ENCODE measurements at places on chromosomes 13 and 19.

- no peak for DNase-seq
These were observed 20.6 kb upstream of the GTF3A start for GRCh38 chr13:27403727-27404385.

DNA sequence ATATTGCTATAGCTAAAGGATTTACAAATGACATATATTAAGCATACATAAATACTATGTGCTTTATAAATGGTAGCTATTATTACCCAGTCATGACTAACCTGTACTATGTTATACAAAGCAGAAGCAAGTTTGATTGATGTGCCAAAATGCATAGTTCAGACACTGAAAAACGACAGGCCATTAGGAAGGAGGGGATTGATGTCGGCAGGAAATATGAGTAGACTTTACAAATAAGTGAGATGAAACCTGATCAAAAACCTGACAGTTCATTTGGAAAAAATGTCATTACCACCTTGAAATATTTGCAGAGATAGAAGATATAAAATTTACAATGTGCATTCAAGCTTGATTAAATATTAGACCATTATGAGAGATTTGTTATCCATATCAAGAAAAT lies 38.8 kb upstream of the TPP2 start:
- DNase-seq, result no peak

- no peak for DNase-seq
These were observed 396.9 kb upstream of the SLITRK5 start for GRCh38 chr13:87274209-87274819.

GRCh38 chr13:49409008-49409407 lies 34.9 kb downstream of the CAB39L start:
- no peak for DNase-seq

DNA sequence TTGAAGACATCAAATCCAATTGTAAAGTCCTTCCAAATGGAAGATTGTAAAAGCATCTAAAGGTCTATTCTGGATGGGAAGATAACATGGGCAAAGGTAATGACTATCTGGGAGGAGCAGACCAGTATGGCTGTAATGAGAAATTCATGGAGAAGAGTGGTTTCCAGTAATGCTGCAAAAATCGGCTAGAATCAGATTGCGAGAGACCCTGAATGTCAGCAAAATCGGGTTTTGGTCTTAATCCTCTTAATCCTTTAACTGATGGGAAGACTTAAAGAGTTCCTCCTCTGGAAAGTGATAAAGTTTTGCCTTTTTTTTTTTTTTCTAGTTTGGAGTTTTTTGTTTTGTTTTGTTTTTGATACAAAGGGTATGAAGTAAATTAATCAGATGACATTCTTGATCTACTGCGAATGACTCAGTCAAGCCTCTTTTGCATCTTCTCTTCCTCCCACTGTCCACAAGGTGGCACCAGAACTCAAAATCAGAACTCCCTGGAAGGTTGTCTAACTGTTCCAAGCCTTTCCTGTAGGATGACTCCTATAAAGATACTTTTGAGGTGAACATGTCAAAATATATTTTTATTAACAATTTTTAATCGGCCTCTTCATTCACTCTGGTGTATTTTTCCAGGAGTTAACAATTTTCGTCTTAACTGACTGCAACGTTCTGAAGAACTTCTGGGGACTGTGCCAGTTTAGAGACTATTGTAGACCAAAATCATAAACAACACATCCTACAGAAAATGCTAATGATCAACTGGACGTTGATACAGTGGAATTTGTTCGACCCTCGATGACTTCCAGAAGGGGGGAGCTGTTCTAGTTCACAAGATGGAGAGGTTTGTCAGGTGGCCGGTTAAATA lies 213.3 kb upstream of the MIR17HG start:
- DNase-seq, result no peak

DNA sequence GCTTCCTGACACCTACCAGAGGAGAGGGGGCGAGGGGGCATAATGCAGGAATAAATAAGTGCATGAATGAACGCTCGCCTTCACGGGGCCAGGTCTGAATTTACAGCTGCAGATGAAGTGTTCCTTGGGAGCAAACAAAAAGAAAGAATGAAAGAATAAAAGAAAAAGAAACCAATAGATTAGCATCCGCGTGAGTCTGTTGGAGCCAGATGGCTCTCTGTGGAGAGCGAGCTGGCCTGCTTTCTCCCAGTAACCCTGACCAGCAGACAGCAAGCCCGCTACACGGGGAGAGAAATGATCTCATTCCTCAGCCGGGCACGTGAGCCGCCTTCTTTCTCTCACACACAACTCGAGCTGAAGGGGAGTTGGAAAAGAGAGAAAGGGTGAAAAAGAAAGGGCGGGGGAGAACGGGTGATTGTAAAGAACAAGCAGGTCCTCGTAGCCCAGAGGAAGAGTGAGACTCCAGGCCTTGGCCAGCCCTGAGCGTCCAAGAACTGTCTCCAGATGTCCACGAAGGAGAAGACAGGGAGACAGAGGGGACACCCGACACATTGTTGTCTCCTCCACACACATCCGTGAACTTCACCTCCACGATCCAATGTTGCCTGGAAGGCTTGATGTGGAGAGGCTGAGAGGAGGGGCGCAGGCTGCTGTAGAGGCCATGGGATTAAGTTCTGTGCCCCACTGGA lies 81.4 kb downstream of the RNASEH2B start:
- no peak for DNase-seq

- DNase-seq, result no peak
These were observed 8.7 kb downstream of the MARCHF2 start for GRCh38 chr19:8421484-8422461.
